NCI-H1417 (cell line): ENCODE measurements at places on chromosomes 5 and 9.

- no peak for DNase-seq
These were observed 134.9 kb upstream of the ADCY2 start for GRCh38 chr5:7261049-7261448.

DNA sequence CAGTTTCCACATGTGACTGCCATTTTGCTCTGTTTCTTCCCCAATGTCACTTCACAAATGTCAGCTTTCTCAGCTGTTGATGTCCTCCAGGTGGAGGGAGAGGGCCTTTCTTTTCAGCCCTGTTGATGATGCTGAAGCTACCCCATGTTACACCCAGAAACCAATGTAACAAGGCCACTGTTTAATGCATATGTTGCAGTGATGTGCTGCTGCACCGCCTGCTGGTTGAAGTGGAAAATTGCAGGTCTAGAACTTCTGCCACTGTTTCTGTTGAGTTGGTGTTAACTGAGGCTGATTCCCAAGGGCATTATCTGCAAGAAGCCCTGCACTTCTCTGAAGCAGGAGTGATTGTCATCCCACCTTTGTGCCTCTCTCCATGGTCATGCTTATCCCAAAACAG lies 428.4 kb downstream of the KDM4C start:
- DNase-seq: no peak

GRCh38 chr9:109945573-109945972 lies 165.6 kb downstream of the PALM2AKAP2 start:
- DNase-seq: no peak

DNA sequence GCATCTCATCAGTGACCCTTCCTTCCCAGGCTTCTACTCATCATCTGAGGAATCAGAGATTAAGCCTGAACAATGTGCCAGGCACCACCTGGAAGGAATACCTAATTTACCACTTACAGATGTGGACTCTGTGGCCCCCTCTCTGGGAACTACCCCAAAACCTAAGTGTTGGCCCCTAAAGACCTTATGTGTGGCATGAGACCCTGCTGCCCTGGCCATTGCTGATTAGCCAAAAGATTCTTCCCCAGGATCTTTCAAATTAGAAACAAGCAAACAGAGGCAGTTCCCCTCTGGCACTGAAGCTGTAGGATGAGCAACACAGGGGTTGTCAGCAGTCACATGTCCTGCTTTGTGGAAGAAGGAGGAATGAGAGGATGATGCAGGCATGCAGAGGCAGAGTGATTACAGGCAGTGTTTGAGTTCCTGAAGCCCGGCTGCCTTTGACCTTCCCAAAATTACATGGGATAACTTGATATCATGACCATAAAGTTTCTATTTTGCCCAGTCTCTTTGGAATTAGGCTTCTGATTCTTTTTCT lies 10.6 kb downstream of the SPINK4 start:
- no peak for DNase-seq

DNA sequence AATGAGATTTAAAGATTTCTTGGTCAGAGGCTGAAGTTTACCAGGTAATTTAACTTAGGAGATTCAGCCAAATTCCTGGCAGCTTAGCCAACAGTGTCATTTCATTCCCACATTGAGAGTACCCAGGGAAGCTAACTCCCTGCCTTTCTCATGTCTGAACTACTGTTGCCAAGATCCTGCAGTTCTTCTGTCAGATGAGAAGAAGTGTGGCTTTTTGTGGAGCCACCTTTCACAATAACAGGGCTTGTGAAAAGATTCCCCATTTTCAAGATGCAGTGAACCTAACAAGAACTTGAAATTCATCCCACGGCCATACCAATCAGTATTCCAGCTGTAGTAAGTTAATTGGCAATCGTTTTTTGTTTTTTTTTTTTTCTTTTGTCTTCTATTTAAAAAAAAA lies 176.4 kb downstream of the XRCC4 start:
- no peak for DNase-seq

DNA sequence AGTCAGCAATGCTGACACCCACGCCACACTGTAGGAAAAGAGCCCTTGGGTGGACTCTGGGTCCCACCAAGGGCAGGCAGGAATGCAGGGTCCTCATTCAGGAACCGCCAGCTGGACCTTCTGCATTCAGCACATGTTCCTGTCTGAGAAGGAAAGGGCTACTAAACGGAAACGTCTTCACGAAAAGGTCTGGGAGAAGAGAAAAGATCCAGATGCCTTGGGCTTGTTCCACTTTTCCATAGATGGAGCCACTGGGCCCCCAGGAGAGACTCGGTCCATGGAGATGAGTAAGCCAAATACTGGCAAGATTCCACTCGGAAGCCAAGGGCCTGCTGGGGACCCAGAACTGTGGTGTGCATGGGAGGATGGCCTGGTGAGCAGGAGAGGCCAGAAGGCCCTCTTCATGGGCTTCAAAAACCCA lies 38.4 kb downstream of the LHFPL2 start:
- no peak for DNase-seq

GRCh38 chr5:36177154-36177553 lies 25.2 kb downstream of the SKP2 start:
- no peak for DNase-seq

DNA sequence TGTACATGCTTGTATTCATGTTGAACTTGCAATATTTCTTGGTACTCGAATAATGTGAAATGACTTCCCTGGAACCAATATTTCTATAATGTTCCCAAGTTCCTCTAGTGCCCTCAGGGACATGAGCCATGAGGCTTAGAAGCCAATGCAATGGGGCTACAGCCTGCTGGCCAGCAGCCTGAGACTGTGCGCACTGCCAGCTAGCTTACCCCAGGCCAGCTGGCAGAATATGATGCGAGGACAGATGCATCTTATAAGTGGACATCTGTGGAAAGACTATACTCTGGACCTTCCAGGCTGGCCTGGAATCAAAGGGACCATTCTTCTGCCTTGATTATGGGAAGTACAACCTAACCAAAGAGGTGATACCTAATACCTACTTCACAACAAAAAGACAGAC lies 1862.0 kb upstream of the ACO1 start:
- no peak for DNase-seq

- DNase-seq: no peak
These were observed 49.4 kb downstream of the NEURL1B start for GRCh38 chr5:172690258-172691075.

DNA sequence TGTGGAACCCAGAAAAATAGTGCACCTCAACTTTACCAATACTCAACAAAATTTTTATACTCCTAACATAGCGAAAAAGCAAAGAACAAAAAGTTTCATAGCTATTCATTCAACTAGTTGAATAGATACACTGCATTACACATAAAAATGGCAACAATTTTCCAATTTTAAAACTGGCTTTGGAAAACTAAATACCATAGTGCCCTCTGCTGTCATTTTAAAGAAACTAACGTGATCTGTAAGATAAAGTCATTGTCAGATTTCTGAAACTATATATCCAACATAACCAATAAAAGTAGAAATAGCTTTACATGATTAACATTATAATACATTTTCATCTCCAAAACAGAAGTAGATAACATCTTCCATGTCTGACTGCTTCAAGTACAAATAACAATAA lies 31.6 kb downstream of the DTWD2 start:
- DNase-seq: peak; percentile 8

DNA sequence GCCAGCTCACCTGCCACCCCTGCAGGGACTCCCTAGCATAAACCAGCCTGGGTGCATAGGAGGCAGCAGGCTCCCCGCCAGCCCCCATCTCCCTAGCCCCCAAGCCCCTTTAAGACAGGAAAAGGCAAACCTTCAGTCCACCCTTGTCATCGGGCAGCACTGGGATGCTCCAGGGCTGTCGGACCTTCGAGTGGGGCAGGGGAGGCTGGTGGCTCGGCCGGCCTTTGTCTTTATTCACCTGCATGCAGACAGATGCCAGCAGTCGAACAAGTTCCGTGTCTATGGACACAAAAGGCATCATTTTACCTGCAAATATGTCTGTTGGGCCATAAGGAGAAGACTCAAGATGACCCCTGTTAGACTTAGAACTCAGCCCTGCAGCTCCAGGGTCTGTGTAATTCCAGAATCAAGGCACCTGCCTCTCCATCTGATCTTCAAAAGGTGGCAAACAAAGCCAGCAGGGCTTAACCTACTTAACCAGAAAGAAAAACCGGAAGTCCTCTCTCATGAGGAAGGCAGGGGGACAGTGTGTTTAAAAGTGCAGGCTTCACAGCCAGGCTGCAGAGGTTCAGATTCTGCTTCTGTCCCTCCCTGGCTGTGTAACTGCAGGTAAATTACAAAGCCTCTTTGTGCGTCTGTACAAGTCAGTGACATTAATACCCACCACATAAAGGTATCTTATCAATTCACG lies 16.2 kb downstream of the ANKS6 start:
- no peak for DNase-seq

GRCh38 chr9:133995012-133995896 lies 3.1 kb upstream of the VAV2 start:
- no peak for DNase-seq

DNA sequence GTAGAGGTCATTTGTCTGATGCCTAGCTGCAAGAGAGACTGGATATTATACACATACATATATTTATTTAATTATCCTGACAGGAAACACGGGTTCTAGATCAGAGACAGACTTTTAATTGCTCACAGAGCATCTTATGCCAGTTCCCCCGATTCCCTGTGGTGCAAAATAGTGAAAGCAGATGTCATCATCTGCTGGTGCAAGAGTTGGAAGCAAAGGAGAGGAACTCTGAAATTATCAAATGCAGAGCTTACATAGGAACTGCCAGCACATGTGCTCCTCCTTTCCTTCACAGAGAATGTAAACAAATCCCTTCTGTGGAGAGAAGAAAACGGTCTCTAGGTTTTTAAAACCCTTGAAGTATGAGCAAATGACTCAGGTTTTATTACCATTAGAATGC lies 69.3 kb downstream of the DTWD2 start:
- DNase-seq: no peak

DNA sequence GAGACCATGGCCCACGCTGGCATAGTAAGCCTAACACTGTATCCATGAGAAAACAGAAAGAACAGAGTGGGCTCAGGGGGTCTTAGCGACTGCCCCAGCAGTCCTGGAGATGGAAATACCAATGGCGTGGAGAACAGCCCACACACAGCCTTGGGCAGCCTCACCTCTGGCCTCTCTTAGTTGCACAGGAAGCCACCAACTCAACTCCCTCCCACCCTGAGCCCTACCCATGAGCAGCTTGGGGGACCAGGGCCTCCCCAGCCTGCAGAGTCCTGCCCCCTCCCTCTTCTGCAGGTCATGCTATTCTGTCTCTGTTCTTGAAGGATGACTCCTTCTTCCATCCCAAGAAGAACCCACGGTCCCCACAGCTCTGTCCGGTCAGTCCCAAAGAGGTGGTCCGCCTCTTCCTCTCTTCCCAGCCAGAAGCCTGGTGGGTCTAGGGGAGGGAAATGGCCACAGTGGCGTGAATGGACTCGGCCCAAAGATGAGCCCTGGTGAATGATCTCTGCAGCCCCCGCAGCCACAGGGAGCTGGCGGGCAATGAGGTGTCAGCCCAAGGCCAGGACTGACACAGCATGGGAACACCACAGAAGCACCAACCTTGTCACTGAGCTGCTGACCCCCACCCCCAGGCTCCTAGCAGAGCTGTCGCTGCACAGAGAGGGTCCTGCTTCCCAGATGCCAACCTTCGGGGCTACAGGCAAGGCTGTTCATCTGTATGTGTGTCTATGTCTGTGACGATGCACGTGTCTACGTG lies 131.2 kb downstream of the ROR2 start:
- DNase-seq: no peak

DNA sequence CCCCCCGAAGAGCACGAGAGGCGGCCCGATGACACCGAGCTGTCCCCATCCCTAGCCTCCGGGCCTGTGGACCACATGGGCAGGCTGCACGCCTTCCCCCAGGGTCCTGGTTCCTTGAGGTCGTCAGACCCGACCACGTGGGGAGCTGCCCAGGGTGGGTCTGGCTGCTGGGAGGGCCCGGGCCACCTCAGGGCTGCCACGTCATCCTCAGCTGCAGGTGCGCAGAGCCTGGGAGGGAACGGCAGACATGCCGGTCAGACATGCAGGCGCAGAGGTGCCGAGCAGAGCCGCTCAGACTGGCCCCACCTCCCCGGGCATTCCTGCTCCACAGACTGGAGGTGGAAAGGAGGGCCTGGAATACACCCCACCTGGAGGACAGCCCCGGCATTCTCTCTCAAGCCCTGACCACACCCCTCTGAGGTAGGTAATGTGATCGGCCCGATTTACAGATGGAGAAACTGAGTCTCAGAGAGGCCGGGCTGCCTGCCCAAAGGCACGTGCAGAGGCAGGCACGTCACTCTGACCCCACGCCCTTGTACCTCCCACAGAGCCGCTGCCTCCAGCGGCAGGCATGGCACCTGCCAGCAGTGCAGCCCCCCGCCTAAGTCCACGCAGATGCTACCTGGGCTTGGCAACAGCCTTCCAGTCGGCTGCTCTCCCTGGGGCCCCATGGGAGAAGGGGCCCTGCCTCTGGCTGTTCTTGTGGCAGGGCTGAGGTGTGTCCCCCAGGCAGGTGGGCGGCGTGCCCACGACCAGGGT lies 649 bp downstream of the CCDC187 start:
- no peak for DNase-seq

GRCh38 chr9:83533296-83533695 lies 4.9 kb downstream of the FRMD3 start:
- DNase-seq: no peak

DNA sequence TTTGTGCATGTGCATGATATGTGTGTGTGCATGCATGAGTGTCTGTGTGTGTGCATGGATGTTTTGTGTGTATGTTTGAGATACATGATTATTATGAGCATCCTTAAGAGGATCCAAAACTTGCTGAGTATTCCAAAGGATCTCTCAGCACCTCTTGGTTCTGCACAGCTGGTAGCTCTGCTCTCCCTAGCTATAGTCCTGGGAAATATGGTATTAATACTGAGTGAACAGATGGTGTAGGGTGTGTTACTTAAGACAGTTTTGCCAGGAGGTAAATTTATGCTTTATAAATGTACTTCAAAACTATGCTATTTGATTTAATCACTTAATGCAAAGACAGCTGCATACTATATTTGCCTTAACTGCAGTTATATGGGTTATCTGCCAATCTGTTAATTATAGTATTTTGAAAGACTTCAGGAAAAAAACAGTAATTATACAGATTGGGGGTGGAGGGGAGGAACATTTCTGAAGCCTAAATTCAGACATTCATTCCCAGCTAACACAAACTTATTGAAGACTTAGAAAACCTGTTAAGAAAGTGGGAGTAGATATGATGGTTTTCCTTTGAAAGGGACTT lies 215.5 kb downstream of the MPDZ start:
- no peak for DNase-seq

GRCh38 chr5:88172847-88173758 lies 95.5 kb downstream of the TMEM161B start:
- DNase-seq: peak; percentile 3

- no peak for DNase-seq
These were observed 26.2 kb downstream of the GRIA1 start for GRCh38 chr5:153516504-153517240.

GRCh38 chr9:32378496-32378895 lies 5.9 kb upstream of the ACO1 start:
- DNase-seq: peak; percentile 80

GRCh38 chr9:91346644-91347043 lies 15.1 kb downstream of the AUH start:
- DNase-seq: no peak

- no peak for DNase-seq
These were observed 1.6 kb downstream of the SLC22A4 start for GRCh38 chr5:132295505-132296411.
